NCI-H2171 (cell line): ENCODE measurements at places on chromosomes 12 and 14.
A peak's percentile ranks its signal among the peaks of the same experiment; 100 is the strongest.

- DNase-seq: no peak
These were observed 119.7 kb upstream of the HIF1A start for GRCh38 chr14:61575551-61576150.

- no peak for DNase-seq
These were observed 40.2 kb upstream of the RASSF3 start for GRCh38 chr12:64569923-64570691.

- no peak for DNase-seq
These were observed 69.6 kb downstream of the SLC41A2 start for GRCh38 chr12:104888481-104888880.

DNA sequence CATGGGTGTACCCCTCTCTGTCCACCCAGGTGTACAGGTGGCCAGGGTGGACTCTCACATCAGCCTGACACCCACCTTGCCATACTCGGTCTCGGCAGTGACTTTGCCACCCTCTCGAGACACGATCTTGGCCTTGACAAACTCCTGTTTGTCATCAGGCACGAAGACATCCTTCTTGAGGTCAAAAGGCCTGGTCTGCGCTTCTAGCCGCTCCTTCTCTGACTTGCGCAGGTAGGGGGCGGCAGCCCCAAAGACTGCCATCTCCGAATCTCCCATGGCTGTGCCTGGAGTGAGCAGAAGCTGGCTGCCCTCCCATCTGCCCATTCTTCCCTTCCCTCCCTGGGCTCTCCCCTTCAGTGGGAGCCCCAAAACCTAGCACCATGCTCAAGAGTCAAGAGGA, 2.0 kb downstream of the MYH7 start:
- DNase-seq: no peak

DNA sequence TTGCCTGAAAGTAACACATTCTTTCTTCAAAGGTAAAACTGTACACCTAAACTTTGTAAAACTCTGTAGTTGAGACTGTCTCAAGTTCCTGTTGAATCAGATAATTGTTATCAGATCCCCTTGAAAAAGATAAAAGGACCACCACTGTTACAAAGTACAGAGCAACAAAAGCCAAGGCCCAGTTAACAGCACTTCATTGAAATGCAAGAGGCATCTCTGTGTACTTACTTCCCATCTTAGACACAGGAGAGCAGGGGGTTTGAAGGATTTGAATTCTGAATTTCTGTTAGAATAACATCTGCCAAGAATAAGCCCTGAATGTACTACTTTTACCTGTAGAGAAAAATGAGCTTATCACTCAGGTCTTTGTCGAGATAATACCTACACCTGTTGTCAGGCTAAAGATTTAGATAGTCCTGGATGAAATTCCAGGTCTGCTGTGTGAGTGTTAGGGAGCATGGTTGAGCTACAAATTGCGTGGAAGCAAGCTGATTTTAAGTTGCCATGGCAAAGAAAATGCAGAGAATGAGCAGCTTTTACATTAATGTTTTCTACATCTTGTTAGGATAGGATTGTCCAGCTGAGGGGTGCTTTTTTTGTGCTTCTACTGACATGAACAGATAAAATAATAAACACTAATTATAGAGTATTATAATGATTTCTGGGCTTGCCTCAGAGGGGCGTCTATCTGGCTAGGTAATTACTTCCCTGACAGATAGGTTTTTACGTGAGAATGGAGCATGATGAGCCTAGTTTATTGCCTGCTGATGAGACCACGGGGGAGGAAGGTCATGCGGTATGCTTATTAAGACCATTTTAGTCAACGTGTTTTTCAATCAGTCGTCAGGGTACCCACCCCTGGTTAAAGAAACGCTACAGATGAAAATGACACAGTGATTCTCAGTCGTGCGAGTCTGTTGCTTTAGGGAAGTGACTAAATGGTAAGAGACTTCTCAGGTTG, 309.2 kb downstream of the PAWR start:
- no peak for DNase-seq

GRCh38 chr12:89156340-89156739, 196.0 kb downstream of the DUSP6 start:
- no peak for DNase-seq

- no peak for DNase-seq
These were observed 117.7 kb upstream of the FUT8 start for GRCh38 chr14:65294816-65295215.

DNA sequence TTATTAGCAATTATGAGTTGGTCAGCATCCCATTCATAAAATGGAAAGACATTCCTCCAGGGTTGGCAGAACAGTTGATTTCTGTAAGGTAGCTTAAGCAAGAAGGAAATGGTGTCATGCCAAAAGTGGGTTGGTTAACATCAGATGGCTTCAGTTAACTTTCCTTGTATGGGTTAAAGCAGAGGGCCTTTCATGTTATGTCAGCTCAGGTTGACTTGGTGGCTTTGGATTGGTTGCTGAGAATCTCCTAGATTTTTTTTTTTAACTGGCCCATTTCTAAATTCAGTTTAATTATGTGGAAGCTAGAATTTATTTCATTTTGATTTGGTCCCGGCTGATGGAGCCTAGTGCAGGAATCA, 87.8 kb downstream of the BBS10 start:
- DNase-seq: no peak

DNA sequence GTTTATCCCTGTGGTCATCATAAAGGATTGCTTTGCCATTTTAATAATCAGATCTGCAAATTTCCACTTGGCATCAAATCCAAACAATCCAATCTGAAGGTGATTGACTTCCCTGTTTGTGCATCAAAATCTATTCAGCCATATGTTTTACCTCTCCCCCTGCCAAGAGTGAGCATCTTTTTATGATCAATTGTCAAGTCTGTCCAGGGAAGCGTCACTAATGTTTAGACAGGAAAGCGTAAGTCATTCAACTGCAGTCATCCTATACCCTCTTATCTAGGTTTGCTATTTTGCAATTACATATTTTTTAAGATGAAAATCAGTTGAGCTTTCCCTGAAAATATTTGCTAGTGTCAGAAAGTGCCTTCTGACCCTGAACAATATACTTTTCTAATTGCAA, 1224.1 kb upstream of the SEL1L start:
- peak; percentile 38 for DNase-seq

- peak; percentile 67 for DNase-seq
These were observed 83.5 kb downstream of the RIMBP2 start for GRCh38 chr12:130632642-130633041.

DNA sequence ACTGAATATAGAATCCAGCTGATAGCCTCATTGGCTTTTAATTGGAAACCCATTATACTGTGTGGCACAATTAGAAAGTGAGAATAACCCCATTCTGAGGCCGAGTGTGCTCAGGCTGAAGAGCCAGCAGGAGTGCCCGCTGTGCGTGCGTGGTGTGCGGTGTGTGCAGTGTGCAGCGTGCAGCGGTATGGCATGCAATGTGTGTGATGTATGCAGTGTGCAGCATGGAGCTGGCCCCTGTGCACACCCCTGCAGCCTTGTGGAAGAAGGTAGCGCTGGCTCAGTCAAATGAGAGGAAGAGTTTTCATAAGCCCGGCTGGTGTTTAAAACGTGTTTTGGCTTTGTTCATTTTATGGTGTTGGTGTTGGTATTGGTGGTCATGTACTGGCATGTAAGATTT, 22.9 kb downstream of the CKB start:
- DNase-seq: no peak

GRCh38 chr12:20368651-20369304, 441 bp downstream of the PDE3A start:
- DNase-seq: no peak

DNA sequence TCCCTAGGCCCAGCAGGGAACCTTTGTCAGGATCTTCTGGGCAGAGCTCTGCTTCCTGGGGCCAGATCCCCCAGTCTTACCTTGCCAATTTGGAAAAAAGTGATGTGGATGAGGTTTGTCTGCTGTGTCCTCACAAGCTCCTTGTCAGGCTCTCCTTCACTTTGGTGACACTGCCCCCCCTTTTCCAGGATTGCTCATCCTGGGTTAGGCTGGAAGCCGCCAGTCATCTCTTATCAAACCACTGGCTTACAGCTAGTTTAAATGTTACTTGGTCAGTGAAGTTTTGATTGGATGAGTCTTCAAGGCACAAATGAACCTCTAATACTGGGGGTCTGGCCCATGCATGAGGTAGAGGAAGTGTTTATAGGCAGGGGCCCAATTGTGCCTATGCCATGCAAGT, 15.3 kb downstream of the NYNRIN start:
- DNase-seq: no peak

DNA sequence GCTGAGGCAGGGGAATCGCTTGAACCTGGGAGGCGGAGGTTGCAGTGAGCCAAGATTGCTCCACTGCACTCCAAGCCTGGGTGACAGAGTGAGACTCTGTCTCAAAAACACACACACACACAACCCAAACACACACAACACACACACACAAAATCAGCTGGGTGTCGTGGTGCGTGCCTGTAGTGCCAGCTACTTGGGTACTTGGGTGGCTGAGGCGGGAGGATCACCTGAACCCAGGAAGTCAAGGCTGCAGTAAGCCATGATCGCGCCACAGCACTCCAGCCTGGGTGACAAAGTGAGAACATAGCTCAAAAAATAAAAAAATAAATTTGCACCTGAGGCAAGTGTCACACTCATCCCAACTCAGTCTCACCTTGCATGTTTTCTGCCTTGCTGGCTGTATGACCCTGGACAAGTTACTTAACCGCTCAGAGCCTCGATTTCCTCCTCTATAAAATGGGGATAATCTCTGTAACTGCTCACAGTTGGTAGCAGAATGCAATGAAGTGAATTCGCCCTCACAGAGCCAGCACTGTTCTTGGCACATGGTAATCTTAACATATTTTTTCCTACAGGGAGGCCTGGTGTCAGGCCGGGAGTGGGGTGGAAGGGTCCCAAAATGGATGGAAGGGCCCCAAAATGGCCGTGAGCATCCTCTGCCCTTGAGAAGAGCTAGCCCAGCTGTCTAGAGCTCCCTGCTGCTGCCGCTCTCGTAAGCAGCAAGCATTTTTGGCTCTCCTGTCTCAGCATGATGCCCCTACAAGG, 630 bp upstream of the HNF1A start:
- no peak for DNase-seq

DNA sequence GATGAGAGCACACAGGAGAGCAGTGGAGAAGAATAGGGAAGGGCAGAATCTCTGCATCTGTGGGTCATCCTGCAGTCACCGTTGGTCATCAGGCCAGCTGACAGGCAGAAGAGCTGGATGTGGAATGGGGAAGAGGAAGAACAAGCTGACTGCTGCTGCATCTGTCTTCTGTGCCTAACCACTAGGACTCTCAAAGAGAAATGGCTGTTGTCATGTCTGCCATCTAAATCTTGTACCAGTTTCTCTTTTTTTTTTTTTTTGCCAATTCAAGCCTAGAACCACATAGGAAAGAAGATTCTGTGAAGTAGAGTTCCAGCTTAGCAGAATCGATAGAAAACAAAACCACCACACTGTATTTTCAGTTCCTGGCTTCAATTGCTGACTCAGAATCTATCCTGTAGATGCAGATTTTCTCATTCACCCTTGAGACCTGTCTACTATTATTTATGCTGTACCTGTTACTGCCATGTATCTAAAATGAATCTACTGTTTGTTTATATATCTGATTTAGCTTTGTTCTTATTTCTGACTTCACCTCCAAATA, 421.9 kb upstream of the PRICKLE1 start:
- DNase-seq: no peak

GRCh38 chr12:96995861-96996260, 88.8 kb downstream of the NEDD1 start:
- DNase-seq: no peak

DNA sequence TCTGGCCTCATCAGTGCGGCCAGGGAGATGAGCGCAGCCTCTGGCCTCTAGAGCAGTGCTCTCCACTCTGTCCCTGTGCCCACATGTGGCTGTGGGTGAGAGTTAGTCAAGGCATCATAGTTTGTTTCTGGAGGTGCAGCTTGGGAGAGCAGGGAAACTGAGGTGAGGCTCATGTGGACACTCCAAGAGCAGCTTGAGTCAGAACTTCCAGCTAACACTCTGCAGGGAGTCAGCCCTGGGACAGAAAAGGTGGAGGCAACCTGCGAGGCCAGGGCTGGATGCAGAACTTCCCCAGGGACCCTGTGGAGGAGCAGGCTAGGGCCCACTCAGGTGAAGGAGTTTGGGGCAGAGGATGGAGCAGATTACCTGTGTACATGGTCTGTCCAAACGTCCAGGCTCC, 10.8 kb downstream of the ISCA2 start:
- no peak for DNase-seq

DNA sequence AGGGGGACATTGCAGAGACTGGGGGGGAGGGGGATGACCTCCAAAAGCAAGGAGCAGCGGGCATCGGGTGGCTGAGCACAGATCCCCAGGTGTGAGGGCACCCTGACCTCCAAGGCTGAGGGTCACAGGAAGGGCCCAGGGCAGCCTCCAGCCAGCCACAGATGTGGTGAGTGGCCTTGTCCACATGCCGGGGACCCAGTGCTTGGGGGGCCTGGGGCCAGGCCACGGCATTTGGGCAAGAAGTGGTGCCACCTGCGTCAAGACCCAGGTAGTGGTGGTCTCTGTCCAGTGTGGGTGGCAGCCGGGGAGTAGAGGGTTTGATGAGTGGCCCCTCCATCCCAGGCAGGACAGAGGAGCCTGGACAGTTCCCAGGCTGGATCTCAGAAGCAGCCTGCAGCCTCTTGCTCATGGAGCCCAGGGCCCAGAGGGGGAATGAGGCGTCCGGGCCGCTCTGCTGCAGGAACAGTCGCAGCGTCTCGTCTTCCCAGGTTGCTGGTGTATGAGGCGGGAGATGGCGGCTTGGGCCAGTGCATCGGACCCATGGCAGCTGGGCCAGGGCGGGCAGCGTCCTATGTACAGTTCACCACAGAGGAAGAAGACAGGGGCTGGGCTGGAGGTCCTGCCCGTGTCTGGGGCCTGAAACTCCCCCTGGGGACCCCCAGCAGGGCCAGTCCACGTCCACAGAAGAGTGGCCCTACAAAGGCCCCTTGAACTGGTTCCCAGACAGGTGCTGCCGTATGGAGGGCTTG, 33.5 kb downstream of the CCNK start:
- DNase-seq: no peak

- DNase-seq: peak; percentile 49
These were observed at the start of gene VASH1 for GRCh38 chr14:76761136-76761959. VASH1 (plus strand) TSS chr14:76761468; CDS start chr14:76762822, 1,354 bp downstream.

GRCh38 chr12:89760783-89761182, 52.1 kb upstream of the ATP2B1 start:
- DNase-seq: no peak

- peak; percentile 14 for DNase-seq
These were observed 1397.2 kb downstream of the LRFN5 start for GRCh38 chr14:43003845-43004244.

- DNase-seq: peak; percentile 43
These were observed at the start of gene TMEM179 for GRCh38 chr14:104604458-104605449. TMEM179 (minus strand) TSS chr14:104604772; CDS start chr14:104604741, 31 bp downstream.

DNA sequence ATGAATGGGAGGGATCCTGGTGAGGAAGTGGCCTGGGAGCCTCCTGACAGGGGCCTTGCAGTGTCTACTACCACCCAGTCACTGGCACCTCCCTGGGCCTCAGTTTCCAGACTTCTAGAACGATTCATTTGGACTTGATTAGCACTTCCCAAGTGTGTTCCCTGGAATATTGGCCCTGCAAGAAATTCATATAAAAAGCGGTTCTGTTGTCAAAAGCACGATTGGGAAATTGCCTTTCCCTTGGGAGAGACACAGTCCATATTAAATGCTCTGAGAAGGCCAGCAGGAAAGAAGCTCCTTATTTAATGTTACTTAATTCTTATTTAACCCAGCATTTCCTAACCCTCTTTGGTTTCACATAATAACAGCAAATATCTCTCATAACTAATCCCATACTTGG, 61.9 kb downstream of the DRAM1 start:
- no peak for DNase-seq
